NCI-H2081 (cell line): ENCODE measurements at places on chromosomes 3 and 15.

- no peak for DNase-seq
These were observed 95.7 kb upstream of the SLC24A5 start for GRCh38 chr15:48025118-48025517.

- no peak for DNase-seq
These were observed 6.7 kb downstream of the COPS2 start for GRCh38 chr15:49148727-49149126.

DNA sequence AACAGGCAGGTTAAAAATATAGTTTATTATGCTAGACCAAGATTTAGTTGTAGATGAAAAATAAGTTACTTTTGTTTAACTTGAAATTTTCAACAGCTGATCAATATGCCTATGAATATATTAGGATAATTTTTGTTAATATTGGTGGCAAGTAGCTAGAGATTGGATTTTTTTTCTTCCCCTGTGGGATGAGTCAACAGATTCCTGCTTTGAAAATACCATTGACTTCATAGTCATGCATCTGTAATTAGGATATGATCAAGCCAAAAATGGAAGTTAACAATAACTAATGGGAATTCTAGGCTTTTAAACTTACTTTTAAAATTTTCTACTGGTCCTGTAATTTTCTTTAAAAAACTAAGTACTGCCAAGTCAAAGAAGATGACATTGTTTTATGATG is 211.7 kb downstream of the ZIC1 start:
- DNase-seq: no peak

DNA sequence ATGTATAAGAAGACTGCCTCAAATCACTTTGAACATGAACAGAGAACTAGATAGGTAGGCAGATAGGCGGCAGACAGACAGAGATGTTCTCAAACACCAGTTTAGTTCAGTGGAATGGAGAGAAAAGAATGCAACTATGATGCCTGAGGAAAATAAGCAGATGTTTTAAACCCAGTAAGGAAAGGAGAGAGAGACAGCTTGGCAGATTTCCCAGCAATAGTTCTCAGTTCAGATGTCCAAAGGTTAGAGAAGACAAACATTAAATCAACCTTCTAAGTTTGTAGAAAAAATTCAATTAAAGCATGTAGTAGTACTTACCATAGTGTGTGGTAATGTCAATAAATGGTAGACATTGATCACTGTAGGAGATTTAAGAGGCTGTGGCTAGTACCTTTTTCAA is 209.6 kb upstream of the PFN2 start:
- no peak for DNase-seq

GRCh38 chr3:115217678-115218451 is 70.8 kb upstream of the ZBTB20 start:
- peak; percentile 61 for DNase-seq

DNA sequence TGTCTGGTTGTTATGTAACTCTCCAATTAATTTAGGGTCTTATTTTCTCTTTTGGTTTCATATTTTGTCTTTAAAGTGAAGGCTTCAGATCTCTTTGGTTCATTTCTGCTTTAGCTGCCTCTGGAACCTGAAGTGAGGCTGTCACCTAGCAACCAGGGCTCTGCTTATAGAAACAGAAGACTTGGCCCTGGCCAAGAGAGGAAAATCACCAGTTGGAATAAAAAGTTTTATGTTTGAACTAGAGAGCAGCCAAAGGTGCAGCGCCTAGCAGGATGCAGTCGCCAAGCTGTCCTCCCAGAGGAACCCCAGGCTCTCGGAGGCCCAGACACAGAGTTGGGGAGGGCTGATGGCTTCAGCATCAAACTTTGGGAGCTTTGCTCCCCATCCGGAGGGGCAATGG is 41.1 kb downstream of the LYZL4 start:
- peak; percentile 16 for DNase-seq

DNA sequence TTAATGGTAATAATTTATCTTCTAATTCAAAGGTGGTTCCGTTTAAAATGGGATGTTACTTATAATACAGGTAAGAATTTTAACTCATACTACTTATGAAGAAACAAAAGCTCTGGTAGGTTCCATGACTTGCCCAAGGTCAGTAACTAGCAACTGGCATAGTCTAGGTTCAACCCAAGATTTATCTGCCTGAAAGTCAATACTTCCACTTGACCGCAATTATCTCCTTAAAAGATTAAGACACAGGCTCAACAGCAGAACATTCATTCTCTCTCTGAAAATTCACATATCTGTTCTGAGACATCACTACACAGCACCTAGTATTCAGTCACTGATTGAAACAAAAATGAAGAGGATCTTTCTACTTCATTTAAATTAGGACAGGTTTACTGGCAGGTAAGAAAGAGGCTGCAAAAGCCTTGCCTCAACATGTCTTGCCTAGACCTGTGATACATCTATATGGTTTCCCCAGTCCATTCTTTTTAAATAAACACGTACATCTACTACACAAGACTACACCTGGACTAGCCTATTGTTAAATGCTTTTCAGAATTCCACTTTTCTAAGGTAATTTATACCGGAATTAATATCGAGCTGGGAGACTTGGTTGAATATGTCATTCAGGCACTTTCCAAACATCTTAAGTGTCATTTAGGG is 1.2 kb downstream of the CSNK1G1 start:
- DNase-seq: no peak

GRCh38 chr15:35271371-35272043 is 186.4 kb upstream of the NANOGP8 start:
- DNase-seq: no peak

- no peak for DNase-seq
These were observed 65.8 kb upstream of the CADPS start for GRCh38 chr3:62940771-62941563.

GRCh38 chr15:33534642-33535041 is 223.9 kb downstream of the RYR3 start:
- no peak for DNase-seq

GRCh38 chr3:90031121-90031520 is 923.7 kb downstream of the EPHA3 start:
- no peak for DNase-seq

DNA sequence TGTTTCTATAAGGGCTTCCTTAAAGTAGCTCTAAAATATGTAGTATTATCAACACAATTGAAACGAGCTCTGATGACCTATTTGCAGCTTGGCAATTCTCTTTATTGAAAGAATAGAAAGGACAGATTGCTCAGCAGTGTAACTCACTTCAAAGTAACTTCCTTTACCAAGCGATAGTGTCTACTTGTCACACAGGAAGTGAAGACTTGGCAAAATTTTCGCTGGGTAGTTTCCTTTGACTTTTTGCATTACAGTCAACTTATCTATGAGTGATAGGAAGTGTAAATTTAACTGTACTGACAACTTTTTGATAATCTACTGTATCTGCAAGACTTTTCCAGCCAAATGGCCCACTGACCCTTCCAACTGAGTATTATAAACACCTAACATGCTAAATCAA is 22.8 kb downstream of the SLC9A9 start:
- DNase-seq: no peak

- DNase-seq: no peak
These were observed 3.1 kb upstream of the CDV3 start for GRCh38 chr3:133570139-133570936.

DNA sequence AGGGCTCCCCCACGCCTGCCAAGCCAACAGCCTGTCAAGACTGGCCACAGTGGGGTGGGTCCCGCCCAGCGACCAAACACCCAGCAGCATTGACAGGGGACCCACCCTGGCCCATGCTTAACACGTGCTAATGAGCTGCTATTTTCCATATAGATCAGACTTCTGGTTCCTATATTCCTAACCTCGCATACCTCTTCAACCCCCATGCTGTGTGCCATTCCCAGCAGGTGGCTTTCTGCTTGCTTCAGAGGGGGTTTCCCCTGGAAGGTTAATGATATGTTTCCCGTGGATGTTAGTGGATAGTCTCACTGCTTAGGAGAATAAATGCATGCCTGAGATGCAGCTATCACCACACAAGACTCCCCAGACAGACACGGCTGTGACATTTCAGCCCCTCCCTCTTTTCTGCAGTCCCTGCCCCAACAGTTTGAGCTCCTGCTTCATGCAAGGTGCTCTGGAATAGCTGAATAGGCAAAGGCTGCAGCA is 37.9 kb upstream of the MGLL start:
- DNase-seq: peak; percentile 70

GRCh38 chr3:120683213-120683612 is 1.2 kb upstream of the HGD start:
- DNase-seq: no peak

- peak; percentile 64 for DNase-seq
These were observed 65.1 kb downstream of the GOLIM4 start for GRCh38 chr3:168030577-168030976.

GRCh38 chr3:11495948-11496557 is 147.7 kb downstream of the VGLL4 start:
- DNase-seq: peak; percentile 36

GRCh38 chr3:72370947-72371346 is 477.3 kb downstream of the SHQ1 start:
- no peak for DNase-seq

DNA sequence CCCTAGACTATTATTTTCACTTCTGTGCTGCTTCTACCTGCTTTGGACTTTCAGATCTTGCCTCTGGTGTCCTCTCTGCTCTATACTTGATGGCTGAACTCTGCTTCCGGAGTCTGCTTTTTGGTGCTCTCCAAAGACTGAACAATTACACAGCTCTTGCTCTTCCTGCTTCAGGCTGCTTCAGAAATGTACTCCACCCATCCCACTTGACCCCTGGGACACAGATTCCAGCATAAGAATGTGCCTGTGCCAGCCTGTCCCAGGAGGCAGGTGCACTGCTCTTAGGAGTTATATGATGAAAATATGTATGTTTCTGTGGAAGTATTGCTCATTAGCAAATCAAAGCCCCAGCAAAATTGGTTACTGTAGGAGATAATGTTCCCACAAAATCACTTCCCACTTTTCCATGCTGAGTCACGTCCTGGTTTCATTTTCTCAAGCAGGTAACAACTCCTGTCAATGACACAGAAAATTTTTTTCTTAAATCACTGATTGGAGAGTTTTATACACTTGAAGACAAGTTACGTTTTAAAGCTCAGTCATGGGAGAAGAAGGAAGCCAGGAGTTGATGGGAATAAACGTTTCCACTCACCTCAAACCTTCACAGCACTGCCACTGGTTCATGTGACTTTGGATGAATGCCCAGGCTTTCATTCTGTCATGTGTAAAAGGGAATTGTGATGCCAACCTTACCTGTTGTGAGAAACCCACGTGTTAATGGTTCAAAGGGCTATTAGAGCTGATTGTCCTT is 239.4 kb upstream of the ZPLD1 start:
- DNase-seq: peak; percentile 40

GRCh38 chr3:28232659-28233058 is 8.8 kb upstream of the CMC1 start:
- DNase-seq: no peak

DNA sequence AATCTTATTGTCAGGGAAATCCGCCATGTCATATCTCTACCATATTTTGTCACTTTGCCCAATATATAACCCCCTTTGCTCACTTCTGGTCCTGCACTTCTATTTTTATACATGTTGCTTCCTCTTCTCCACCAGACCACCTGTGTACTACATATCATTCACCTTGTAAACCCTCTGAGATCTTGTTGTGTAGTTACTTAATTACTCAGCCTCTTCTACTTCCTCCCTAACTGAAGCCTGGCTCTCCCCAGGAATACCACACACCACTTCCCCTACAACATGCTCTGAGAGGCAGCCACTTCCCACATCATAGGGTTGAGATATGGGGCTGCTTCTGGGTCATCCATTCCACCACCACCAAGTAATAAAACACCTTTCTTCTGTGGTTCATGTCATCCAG is 10.0 kb downstream of the HEXA start:
- DNase-seq: no peak

- no peak for DNase-seq
These were observed 23.2 kb downstream of the HAPLN3 start for GRCh38 chr15:88872106-88872505.

GRCh38 chr3:82130046-82130445 is 368.6 kb upstream of the GBE1 start:
- DNase-seq: no peak

DNA sequence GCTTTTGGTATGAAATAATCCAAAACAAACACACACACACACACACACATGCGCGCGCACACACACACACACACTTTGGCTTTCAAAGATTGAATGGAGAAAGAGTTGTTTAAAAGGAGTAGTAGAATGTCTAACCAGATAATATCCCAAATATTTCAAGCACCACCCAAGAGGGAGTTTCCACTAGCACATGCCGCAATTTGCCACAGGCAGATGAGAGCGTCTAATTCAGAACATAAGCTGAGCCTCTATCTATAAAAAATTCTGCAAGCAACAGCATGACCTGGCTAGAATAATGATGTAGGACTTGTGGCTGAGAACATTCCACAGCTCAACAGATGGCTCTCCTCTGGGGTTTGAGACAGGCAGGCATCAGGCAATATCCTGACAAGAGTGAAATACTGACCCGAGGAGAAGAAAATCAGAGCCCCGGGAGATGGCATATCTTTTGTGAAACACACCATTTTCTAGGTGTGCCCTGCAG is 302.5 kb upstream of the GADL1 start:
- no peak for DNase-seq

DNA sequence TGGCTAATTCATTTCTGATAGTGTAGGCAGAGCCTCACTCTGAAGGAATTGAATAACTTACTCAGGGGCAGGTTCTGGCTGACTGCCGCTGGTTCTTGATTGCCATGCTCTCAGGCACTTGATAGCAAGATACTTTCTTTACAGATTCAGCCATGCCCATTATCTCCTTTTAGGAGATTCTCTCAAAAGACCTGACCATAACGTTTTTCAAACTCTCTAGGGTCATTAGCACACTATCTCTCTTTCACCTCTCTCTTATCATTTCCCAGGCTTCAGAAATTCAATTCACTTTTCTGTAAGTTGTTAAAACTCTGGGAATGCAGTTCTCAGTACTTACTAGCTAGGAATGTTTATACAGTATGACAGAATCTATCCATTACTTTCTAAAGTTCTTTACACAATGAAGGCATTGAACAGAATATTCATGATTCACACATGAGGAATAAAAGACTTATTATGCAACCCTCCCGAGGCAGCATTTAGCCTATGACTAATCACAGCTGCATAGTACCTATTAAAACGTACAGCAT is 850.3 kb upstream of the CADM2 start:
- DNase-seq: no peak

GRCh38 chr3:111621535-111621934 is 26.4 kb upstream of the ZBED2 start:
- DNase-seq: no peak

DNA sequence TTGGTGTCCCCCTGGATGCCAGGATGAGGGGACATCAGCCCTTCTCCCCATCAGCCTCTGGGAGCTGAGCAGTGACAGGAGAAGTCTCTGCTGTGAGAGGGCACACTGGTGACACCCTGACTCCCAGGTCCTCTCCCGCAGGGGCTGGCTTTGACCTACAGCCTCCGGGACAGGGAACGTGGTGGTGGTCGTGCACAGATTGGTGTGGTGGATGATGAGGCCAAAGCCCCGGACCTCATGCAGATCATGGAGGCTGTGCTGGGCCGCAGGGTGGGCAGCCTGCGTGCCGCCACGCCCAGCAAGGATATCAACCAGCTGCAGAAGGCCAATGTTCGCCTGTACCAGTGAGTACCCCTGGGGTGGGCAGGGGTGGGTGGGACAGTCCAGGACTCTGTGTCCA is 6.8 kb downstream of the VILL start:
- no peak for DNase-seq
